ENCODE measurements at places on chromosomes 11 and 22. TPM values are rescaled to one million over a fixed set of nuclear protein-coding genes. Genes with fewer than 3 reads are reported as not detected.

DNA sequence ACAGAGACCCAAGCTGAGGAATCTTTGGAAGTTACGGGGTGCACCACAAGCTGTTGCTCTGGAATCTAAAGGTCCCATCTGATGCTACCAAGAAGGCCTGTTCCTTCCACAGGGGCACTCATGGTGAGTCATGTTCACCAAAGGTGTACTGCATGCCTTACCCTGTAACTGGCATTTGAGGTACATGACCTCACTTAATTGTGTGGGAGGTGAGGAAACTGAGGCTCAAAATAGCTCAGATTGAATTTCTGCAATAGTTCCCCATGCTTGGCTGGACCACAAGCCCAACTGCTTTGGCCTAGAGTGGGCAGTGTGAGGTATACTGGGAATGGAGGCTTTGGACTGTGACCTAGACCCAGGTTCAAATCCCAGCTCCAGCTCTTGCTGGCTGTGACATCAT is 8.2 kb downstream of the MTFP1 start:
- no peak for DNase-seq

GRCh38 chr11:95524314-95525036 is 265.1 kb downstream of the FAM76B start:
- DNase-seq = no peak

DNA sequence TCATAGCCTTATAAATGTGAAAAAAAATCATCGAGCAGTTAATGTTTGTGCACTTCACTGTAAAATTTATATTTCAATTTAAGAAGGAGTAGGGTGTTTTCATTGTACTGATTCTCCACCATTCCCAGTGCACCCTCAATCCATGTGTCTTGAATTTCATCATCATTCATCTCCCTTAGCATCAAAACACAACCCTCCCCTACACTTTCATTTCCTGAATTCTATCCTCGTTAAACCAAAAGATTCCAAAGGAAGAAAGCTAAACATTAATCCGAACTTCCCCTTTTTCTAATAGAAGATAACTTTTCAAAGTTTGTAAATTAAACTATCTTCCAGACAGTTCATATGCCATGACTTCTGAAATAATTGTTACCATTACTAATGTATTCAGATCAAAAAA is 34.1 kb upstream of the OR8B8 start:
- no peak for DNase-seq

GRCh38 chr11:100328626-100329340 is 358.3 kb upstream of the ARHGAP42 start:
- no peak for DNase-seq

GRCh38 chr11:111829185-111829968 is 42.0 kb downstream of the ALG9 start:
- no peak for DNase-seq

- DNase-seq = no peak
These were observed 558.1 kb downstream of the ETS1 start for GRCh38 chr11:128029219-128029722.

GRCh38 chr22:35195821-35196220 is 61.5 kb upstream of the HMGXB4 start:
- no peak for DNase-seq

GRCh38 chr22:30813936-30814335 is 119.3 kb downstream of the OSBP2 start:
- no peak for DNase-seq

GRCh38 chr11:121067453-121067852 is 33.6 kb upstream of the TECTA start:
- DNase-seq = no peak

DNA sequence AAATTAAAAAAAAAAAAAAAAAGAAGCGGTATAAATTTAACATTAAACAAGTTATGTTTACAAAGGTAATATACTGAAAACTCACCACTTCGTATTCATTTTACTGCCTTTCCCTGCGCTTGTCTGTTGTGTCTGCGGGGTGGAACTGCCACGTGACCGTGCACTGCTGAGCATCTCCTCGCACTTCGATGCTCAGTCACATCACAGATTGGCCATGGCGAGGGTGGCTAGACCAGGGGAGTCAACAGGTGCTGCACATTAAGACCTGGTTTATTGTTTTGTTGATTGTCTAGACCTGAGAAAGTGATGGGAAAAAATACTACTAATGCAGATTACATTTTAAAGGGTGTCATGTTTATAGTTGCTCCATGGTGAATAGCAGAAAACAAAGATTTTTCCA is 22.8 kb upstream of the TUB start:
- DNase-seq = no peak

GRCh38 chr11:120197251-120197891 is 13.5 kb upstream of the OAF start:
- peak; percentile 90 for DNase-seq

DNA sequence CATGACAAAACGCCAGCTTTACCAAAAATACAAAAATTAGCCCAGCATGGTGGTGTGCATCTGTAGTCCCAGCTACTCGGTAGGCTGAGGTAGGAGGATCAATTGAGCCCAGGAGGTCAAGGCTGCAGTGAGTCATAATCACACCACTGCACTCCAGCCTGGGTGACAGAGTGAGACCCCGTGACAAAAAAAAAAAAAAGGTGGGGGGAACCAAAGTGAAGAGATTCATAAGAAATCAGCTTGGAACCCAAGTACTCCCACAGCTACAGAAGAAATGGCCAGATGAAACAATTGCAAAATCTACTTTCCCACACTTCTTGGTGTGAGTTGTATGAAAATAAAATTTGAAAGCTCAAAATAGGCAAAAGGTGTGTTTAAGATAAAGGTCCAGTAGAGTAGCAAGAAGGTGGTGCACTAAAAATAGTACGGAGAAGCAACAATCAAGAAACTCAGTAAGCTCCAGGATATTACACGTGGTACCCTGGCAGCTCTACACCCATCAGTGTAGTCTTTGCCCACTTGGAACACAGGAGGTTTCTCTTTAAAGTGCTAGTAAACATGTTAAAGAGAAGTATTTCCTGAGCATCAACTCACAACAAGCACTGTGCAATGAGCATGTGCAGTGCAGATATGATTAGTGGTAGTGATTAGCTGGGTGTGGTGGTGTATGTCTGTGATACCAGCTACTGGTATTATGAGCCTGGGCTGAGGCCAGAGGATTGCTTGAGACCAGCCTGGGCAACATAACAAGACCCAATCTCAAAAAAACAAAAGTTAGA is 5.3 kb downstream of the HARBI1 start:
- DNase-seq = no peak

DNA sequence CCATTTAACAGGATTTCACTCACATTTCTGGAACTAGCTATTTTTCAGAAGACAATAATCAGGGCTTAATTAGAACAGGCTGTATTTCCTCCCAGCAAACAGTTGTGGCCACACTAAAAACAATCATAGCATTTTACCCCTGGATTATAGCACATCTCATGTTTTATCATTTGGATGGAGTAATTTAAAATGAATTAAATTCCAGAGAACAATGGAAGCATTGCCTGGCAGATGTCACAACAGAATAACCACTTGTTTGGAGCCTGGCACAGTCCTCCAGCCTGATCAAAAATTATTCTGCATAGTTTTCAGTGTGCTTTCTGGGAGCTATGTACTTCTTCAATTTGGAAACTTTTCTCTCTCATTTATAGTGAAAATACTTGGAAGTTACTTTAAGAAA is 9.2 kb downstream of the PRSS23 start:
- DNase-seq = no peak

GRCh38 chr11:120612513-120613263 is 101.1 kb downstream of the GRIK4 start:
- DNase-seq = no peak

GRCh38 chr22:49785841-49786471 is 41.7 kb downstream of the BRD1 start:
- no peak for DNase-seq

- no peak for DNase-seq
These were observed 205.7 kb upstream of the NAV2 start for GRCh38 chr11:19506816-19507486.

Gene DRD4
- total RNA-seq = 1.1 TPM

Gene SAA1
- 192 TPM for total RNA-seq

Gene IL10RA
- 37.2 TPM for total RNA-seq

Gene SHISAL1
- 1.1 TPM for total RNA-seq

Gene PRG3
- total RNA-seq = not detected

Gene OR2AT4
- total RNA-seq = not detected

Gene PANX2
- total RNA-seq = 1.0 TPM

Gene MSANTD4
- total RNA-seq = 18.0 TPM

Gene PLAAT5
- total RNA-seq = 0.72 TPM

Gene OR2AG2
- total RNA-seq = 0.19 TPM

Gene TRIM49C
- total RNA-seq = not detected

Gene GALNT18
- total RNA-seq = 42.1 TPM

Gene CBL
- total RNA-seq = 20.6 TPM

All from kidney (tissue), 22 donors.